Naive B cell (primary cell): ENCODE measurements at places on chromosomes 2 and 18. TPM values are rescaled to one million over a fixed set of nuclear protein-coding genes. Genes with fewer than 3 reads are reported as not detected.

The SCTR gene
- polyA plus RNA-seq = not detected

The G6PC2 gene
- polyA plus RNA-seq = not detected

The LOXL3 gene
- 0.29 TPM for polyA plus RNA-seq

The TNS1 gene
- polyA plus RNA-seq = 0.17 TPM

The SERPINB13 gene
- not detected for polyA plus RNA-seq

The LBX2 gene
- not detected for polyA plus RNA-seq
